Activated naive CD8-positive, alpha-beta T cell treated with anti-CD3 and anti-CD28 coated beads for 36 hours (primary cell): ENCODE measurements at places on chromosomes 5 and 9. TPM values are rescaled to one million over a fixed set of nuclear protein-coding genes. Genes with fewer than 3 reads are reported as not detected.

DNA sequence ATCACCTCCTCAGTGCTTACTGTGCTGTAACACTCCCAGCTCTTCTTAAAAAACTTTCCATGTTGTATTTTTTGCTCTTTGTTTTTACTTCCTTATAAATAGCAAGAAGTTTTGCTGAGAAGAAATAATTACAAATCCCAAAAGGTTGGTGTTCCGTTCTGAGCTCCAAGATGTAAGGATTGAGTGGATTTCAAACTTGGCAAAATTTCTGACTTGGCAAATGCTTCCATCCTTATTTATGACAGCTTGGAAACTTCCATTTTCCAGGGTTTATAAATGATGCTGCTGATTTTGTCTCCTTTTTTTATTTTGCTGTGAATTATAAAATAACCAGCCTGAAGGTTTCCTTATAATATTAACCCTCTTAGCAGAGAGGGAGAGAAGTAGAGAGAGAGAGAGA is 151.9 kb downstream of the NTRK2 start:
- no peak for DNase-seq
- no peak overlapping the region for H3K4me3 ChIP-seq
- H3K36me3 ChIP-seq = no peaks in the 10 kb centered on the region
- no peak overlapping the region for H3K27ac ChIP-seq
- H3K4me1 ChIP-seq = no peaks in the 10 kb centered on the region

Gene CXCL14
- not detected for total RNA-seq

Gene SLC6A18
- not detected for total RNA-seq

Gene HBEGF
- total RNA-seq = 5.7 TPM

GRCh38 chr5:111379391-111379816 is 132.9 kb downstream of the STARD4 start:
- peaks cover 50% of the 10 kb centered on the region for H3K36me3 ChIP-seq
- no peaks in the 10 kb centered on the region for H3K27me3 ChIP-seq
- H3K4me3 ChIP-seq = no peak overlapping the region
- H3K27ac ChIP-seq = no peak overlapping the region
- DNase-seq = no peak

Gene MAMDC2
- total RNA-seq = not detected

Gene FOXD4
- 0.16 TPM for total RNA-seq

Gene ANKH
- 84.6 TPM for total RNA-seq

- H3K27ac ChIP-seq = no peak overlapping the region
- DNase-seq = no peak
- H3K36me3 ChIP-seq = no peaks in the 10 kb centered on the region
Observed at GRCh38 chr9:121860213-121860612, 208.8 kb downstream of the DAB2IP start.

- H3K27ac ChIP-seq = no peak overlapping the region
- H3K4me3 ChIP-seq = no peak overlapping the region
- peaks cover 16% of the 10 kb centered on the region for H3K36me3 ChIP-seq
- no peak for DNase-seq
- no peaks in the 10 kb centered on the region for H3K27me3 ChIP-seq
- H3K4me1 ChIP-seq = no peaks in the 10 kb centered on the region
Observed at GRCh38 chr5:154900066-154900465, 37.9 kb downstream of the GEMIN5 start.

DNA sequence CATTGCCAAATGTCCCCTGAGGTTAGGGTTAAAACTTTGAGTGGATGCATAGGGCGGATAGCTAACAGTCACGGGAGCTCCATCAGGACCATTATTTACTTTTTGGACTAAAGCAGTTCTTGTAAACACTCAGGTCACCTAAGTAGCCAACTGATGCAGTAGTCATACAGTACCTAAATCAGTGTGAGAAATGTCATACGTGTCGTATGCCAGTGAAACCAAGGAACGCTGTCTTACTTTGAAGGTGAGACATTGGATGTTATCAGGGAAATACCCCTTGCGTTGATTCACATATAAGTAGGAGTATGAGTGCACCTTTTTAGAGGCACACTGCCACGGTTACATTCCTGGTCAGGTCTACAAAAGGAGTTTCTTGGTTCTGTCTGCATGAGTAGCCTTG is 101.9 kb downstream of the LNPEP start:
- H3K36me3 ChIP-seq = no peaks in the 10 kb centered on the region
- peaks cover 12% of the 10 kb centered on the region for H3K4me1 ChIP-seq
- no peaks in the 10 kb centered on the region for H3K27me3 ChIP-seq
- no peak overlapping the region for H3K4me3 ChIP-seq
- no peak for DNase-seq
